Naive thymus-derived CD4-positive, alpha-beta T cell (primary cell): ENCODE measurements at places on chromosomes 7 and 10. TPM values are rescaled to one million over a fixed set of nuclear protein-coding genes. Genes with fewer than 3 reads are reported as not detected.

The FAM25C gene
- total RNA-seq = not detected in 2 replicates

The FAM180A gene
- not detected in 2 replicates for total RNA-seq

The PRKCQ gene
- total RNA-seq = 59.6 TPM

The FOXI2 gene
- not detected for total RNA-seq

The OR13A1 gene
- total RNA-seq = 0.24 TPM

The CDK14 gene
- total RNA-seq = 9.9 TPM

The PRLHR gene
- not detected in 2 replicates for total RNA-seq

The DRGX gene
- not detected for total RNA-seq

The FXYD4 gene
- not detected in 2 replicates for total RNA-seq

The DGKB gene
- total RNA-seq = not detected

The NUDT13 gene
- total RNA-seq = 1.5 TPM

The HOXA11 gene
- total RNA-seq = not detected

The AGFG2 gene
- total RNA-seq = 25.7 TPM

The SPDYE8 gene
- not detected in 2 replicates for total RNA-seq

The COL17A1 gene
- not detected for total RNA-seq

The SPDYE9 gene
- total RNA-seq = not detected

The UNC5B gene
- total RNA-seq = not detected

The ZNF853 gene
- total RNA-seq = 3.8 TPM

The NKX1-2 gene
- total RNA-seq = not detected in 2 replicates

The STOX1 gene
- total RNA-seq = 1.0 TPM

The GIMAP7 gene
- 549 TPM for total RNA-seq

The AOC1 gene
- total RNA-seq = not detected

The TRPV5 gene
- total RNA-seq = not detected

The DKK1 gene
- total RNA-seq = not detected

The VGF gene
- 0.19 and 0.28 TPM in 2 replicates for total RNA-seq

The ABLIM1 gene
- total RNA-seq = 258 TPM

The TECPR1 gene
- total RNA-seq = 203 TPM

The CUBN gene
- total RNA-seq = 0.75 and 0.97 TPM in 2 replicates

The GRM3 gene
- total RNA-seq = not detected

The CYP2C19 gene
- not detected for total RNA-seq

The ITIH5 gene
- total RNA-seq = not detected

The MTPN gene
- 80.7 TPM for total RNA-seq

The PBLD gene
- 3.5 TPM for total RNA-seq

The SLC26A4 gene
- total RNA-seq = 0.24 TPM

The CLRN3 gene
- total RNA-seq = not detected

The SCIN gene
- total RNA-seq = 0.39 TPM

The ENTPD1 gene
- total RNA-seq = 1.2 TPM

The ZNF282 gene
- total RNA-seq = 12.1 TPM

The CACNB2 gene
- total RNA-seq = 0.05 TPM in 1 of 2 replicates, not detected in the other

The TAF5 gene
- 6.4 TPM for total RNA-seq

The POLR2J gene
- total RNA-seq = 36.9 TPM

The ATRNL1 gene
- not detected for total RNA-seq

The IRF5 gene
- 33.2 TPM for total RNA-seq

The SAMD9L gene
- total RNA-seq = 30.6 TPM

The PCGF6 gene
- total RNA-seq = 6.6 TPM

The GPR37 gene
- not detected for total RNA-seq

The FZD8 gene
- total RNA-seq = 0.40 TPM

The LARP4B gene
- 96.9 TPM for total RNA-seq

The NUTM2E gene
- 0.89 TPM for total RNA-seq

The GPR15LG gene
- total RNA-seq = not detected
